Naive B cell (primary cell): ENCODE measurements at places on chromosomes 4 and X.

- no peak for DNase-seq
Observed at GRCh38 chrX:22534643-22535042, 261.9 kb downstream of the CBLL2 start.

DNA sequence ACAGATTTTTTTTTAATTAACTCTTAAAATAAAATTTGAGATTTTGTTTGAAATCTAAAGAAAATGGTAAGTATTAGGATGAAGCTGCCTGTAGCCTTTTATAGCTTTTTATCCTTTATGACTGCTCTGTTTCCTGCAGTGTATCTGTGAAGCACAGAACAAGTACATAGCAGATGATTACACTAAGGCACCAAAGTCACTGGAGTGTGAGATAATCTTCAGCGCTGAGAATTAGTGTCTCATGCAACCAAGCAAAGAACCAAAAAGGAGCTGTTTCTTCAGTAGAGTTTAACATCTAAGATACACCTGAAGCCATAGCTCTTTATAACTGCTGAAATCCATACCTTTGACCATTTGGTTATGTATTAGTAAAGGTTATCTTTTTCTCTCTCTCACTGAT is 1989.8 kb upstream of the PCDH10 start:
- DNase-seq, result no peak

- DNase-seq, result no peak
Observed at GRCh38 chr4:158826882-158827281, 58.1 kb downstream of the FNIP2 start.

DNA sequence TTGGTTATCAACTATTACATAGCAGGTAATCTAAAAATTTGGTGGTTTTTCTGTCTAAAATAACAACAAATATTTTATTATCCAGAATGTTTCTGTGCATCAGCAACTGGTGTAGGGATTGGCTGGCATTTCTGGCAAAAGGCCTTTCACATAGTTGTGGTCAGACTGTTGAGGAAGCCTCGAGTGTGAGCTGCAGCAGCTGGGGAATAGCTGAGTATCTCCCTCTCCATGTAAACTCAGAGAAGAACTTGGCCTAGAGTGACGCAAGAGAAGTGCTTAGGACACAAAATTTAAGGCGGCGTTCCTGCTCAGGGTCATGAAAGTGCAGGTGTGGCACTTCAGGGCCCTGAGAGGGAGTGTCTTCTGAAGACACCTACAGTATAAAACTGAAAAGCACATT is 558.9 kb downstream of the SPOCK3 start:
- no peak for DNase-seq

GRCh38 chr4:121016611-121017010 is 55.7 kb downstream of the NDNF start:
- DNase-seq, result no peak

DNA sequence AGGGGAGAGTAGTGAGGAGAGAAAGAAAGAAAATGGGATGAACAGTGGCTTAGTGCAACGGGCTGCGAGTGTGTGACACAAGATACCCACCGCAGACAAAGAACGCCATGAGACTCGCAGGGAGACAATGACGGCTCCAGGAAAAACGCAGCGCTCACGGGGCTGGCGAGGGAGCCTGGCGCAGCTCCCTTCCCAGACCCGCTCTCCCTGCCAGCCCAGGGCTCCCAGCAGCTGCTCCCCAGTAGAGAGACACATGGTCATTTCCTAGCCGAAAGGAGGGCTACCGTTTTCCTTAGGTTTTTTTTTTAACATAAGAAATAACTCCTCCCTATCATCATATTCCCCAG is 149.5 kb downstream of the MAML3 start:
- no peak for DNase-seq

DNA sequence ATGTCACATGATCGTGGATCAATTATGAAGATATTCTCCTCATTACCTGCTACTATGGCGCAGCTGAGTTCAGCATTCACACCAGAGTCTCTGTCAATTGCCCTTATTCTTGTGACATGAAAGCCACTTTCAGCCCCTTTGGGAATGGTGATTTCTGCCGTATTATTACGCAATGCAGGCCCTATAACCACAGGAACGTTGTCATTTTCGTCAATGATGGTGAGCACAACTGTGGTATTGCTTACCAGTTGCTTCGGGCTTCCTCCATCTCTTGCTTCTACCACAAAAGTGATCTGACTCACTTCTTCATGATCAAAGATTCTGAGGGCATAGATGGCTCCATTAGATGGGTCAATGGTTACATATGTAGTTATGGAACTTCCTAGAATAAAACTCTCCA is 2.1 kb downstream of the PCDH18 start:
- no peak for DNase-seq

DNA sequence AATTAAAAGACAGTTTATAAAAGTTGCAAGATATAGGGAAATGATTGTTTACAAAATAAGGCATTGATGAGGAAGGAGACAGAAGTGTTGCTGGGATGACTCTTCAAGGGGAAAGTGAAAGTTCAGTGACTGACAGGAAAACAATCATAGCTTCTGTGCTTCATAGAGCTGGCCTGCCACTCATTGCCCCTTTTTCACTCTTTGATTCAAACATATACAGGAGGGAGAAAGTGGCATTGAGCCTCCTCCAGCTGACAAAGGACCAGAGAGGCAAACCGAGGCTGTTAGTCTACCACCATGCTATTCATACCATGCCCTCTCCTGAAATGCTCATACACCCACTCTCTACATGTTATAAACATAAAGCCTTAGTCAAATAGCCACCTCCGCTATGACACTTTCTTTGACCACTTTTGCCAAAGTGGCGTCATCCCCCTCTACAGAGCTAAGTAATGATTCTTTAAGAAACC is 79.2 kb upstream of the ATOH1 start:
- no peak for DNase-seq

DNA sequence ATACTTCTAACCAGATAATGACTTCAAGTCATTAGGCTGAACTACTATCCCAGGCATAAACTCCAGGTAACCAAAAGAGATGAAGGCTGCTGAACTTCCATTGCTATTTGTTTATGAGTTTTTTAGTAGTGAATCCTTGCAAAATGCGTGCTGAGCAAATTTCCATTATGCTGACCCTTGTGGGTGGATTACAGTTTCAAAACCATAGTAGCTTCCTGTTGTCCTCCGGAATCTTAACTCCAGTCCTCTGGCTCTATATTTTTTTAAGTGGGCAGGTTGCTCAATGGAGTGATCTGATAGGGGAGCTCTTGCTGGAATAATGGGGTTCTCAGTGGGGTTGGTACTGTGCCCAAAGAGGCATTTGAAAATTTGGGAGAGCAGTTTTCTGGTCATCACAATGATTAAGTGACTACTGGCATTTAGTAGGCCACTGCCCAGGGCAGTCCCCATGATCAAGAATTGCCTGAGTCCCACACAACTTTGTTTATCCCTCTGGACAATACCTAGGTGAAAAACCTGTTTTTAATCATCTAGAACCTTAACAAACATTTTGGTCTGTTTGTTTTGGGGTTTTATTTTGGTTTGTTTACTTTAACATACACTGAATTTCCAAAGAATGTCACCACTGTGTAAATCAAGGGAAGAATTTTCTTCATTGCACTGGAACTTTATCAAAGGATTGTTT is 302.3 kb upstream of the GATB start:
- no peak for DNase-seq

GRCh38 chrX:150227321-150227860 is 135.7 kb upstream of the MAMLD1 start:
- DNase-seq, result no peak

GRCh38 chr4:48904101-48904500 is 2.5 kb downstream of the OCIAD2 start:
- no peak for DNase-seq

GRCh38 chrX:13266641-13267345 is 53.1 kb downstream of the ATXN3L start:
- DNase-seq, result no peak

DNA sequence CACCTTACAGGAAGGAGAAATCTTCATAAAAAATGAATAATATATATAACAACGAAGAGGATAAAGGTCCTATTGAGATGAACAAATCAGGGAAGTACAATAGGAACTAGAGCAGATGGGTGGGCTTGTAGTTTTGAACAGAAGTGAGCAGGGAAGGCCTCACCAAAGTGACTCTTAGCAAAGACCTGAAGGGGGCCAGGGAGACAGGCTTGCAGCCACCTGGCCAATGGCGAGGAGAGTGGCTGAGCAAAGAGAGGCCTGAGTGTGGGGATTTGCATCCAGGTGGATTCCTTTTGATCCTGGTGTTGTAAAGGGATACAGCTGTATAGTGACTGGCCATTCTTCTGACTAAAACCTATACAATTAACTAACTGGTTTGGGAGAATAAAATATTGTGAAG is 354.1 kb downstream of the CAMK2D start:
- no peak for DNase-seq

DNA sequence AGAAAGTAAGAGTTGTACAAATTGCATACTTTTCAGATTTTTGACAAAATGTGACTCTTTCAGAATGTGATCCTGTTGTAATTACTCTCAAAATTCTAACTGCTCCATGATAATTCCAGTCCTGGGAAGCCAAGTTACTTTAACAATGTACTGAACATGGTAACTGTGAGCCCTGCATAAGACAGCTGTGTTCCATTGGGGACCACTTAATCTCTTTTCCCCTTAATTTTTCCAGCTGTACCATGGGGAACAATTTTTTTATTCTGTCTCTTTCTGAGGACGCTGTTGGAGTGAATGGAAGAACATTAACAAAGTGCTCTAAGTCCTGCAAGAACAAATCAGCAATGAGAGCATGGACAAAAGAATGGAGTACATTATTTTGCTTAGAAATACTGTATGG is 95.8 kb downstream of the UPRT start:
- no peak for DNase-seq

DNA sequence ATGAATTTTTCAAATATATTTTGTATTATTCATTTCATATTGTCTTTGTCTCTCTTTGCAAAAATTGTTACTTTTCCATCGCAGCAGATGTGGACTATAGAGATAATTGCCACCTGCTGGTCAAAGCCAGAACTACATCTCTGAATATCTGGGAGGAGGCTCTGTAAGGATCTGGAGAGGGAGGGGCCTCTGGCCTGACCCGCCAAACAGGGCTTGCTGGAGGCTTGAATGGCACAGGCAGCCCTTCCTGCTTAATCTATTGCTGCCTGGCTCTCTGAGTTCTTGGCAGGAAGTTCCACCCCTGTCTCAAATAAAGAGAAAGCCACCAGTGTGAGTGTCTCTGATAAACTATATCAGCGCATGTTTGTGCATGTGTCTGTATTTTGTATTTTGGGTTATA is 132.4 kb downstream of the ZMAT1 start:
- DNase-seq, result peak; percentile 62

DNA sequence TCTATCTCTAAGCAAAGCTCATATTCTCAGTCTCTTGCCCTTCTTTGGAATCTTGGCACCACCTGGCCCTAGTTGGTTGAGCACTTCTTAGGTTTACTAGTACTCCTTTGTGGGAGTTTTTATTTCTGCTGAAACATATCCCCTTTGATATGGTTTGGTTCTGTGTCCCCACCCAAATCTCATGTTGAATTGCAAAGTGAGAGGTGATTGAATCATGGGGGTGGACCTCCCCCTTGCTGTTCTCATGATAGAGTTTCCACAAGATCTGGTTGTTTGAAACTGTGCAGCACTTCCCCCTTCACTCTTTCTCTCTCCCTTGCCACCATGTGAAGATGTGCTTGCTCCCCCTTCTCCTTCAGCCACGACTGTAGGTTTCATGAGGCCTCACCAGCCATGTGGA is 22.2 kb upstream of the SYNPO2 start:
- no peak for DNase-seq

GRCh38 chrX:54633641-54634040 is 103.6 kb downstream of the GNL3L start:
- no peak for DNase-seq

DNA sequence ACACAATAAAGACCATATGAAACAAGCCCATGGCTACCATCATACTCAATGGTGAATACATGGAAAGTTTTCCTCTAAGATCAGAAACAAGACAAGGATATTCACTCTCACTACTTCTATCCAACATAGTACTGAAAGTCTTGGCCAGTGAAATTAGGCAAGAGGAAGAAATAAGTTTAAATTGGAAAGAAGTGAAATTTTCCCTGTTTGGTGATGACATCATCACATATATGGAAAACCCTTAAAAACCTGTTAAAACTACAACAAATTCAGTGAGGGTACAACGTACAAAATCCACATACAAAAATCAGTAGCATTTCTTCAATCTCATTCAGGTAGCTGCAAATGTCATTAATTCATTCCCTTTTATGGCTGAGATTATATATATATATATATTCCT is 164.0 kb upstream of the IRS4 start:
- DNase-seq, result no peak

DNA sequence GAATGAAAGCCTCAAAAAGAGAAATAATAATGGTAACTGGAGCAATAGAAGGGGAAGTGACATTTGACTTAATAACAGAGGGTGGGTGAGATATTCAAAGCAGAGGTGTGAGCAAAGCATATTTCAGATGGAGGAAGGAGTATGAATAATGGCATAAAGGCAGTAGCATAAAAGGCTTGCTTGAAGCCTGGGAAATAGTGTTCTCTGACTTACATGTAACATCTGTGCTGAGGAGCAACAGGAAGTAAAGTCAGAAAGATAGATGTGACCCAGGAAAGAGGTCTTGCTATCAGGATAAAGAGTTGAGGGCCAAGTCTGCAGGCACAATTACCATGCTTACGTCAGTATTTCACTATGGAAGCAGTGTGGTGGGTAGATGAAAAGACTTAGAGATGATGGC is 28.4 kb downstream of the ATP10D start:
- no peak for DNase-seq

DNA sequence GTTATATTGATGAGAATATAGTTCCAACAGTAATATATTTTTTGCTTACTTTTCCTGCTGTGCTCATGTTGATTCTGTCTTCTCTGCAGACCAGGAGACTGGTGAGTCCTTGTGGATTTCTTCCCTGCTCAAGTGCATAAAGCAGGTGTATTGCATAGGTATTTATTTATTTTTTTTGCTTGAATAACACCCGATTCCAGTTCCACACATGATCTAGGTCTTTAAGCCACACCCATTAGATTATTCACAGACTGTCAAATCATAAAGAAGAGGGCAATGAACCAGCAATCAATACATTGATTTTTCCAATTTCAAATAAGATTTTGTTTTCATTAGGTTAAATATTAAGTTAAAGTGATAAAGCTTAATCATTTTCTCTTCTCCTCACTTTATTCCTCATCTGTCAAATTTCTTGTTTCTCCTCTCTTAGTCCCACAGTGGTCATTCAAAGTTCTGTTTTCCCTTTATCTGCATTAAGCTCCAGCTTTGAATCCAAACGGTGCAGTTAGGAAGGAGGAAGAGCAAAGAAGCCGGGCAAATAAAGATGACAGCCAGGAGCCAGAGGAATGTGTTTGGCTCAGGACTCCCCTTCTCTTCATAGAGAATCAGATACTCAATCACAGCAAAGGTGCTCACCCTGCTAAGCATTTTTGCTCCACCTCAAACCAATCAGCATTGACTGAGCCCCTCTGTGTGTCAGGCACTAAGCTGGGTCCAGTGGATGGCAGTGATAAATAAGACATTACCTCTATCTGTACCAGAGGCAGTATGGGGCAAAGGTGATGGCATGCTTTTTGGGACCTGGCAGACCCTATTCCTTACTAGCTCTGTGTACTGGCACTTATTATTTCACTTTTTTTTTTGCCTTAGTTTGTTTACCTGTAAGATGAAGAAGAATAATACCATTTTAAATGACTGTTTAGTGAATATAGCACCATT is at the start of gene ADH1A:
Gene ADH1A (minus strand): TSS at position 138 of the 939 bp plus-strand sequence. CDS start 71 bp downstream, at position 67.
- no peak for DNase-seq
